ENCODE measurements at places on chromosomes 1 and 21.

DNA sequence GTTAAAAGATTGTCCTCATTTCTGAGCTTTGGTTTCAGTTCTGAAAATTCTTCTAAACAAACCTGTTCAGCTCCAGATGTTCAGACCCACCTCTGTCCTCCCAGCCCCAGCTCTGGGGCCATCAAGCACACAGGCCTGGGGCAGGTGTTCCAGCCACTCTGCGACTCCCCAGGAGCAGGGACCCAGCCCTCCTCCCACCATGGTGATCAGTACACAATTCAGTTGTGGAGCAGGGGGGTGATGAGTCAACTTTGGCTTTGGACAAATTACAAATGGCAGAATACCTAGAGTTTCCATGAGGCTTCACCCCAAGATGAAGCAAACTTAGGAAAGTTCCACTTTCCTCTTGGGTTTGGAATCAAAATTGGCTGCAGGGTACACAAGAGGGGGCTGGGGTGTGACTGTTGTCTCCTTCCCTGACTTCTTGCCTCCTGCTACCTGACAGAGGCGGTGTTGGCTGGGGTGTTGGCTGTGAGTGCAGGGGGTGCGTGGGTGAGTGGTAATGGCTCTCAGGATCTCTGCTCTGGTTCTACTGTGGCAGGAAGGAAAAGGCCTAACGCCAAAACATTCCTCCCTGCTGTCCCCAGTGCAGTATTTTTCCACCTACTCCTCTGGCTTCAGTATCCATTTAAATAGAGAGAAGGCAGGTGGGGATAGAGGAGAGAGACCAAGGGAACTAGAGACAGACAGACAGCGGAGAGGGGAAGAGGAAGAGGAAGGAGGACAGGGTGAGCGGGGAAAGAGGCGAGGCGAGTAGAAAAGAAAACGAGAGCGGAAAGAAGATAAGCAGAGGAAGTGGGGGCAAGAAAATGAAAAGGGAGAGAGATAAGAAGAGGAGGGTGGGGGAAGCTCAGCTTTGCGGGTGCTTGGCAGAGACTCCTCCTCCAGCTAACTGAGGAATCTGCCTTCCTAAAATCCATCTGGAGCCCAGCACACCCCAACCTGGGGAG, 20.6 kb upstream of the LRRN2 start:
- no peak for DNase-seq

- DNase-seq, result no peak
Measured at GRCh38 chr1:245085508-245086095, 69.2 kb upstream of the KIF26B start.

DNA sequence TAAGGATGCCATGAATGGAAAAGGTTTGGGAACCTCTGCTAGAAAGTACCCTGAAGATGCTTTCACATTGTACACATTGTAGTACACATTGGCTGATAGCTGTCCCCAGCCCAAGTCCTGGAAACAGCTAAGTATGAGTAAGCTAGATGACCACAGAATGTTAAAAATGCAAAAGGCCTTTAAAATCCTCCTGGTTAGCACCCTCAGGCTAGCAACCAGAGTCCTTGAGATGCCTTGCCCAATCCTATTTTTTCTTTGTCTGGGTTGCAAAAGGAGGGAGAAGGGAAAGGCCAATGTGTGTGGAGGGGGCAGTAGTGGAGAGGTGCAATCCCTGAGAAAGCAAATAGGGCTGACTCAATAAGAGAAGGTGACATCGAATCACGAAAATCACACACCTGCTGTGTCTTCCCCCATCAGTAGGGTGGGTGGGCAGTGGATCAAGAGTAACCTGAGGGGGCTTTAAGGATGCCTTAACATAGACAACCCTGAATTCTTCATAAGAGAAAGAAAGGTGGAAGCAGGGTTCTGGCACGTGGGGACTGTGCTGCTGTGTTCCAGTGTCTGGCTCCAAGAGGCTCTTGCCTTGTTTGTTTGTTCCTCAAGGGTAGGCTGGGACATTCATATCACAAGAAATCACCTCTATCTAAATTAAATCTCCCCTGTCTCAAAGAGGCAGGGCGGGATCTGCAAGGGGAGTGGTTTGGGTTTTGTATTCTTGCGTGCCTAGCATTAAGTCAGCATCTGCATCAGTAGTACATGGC, 266.2 kb upstream of the PLXNA2 start:
- no peak for DNase-seq

DNA sequence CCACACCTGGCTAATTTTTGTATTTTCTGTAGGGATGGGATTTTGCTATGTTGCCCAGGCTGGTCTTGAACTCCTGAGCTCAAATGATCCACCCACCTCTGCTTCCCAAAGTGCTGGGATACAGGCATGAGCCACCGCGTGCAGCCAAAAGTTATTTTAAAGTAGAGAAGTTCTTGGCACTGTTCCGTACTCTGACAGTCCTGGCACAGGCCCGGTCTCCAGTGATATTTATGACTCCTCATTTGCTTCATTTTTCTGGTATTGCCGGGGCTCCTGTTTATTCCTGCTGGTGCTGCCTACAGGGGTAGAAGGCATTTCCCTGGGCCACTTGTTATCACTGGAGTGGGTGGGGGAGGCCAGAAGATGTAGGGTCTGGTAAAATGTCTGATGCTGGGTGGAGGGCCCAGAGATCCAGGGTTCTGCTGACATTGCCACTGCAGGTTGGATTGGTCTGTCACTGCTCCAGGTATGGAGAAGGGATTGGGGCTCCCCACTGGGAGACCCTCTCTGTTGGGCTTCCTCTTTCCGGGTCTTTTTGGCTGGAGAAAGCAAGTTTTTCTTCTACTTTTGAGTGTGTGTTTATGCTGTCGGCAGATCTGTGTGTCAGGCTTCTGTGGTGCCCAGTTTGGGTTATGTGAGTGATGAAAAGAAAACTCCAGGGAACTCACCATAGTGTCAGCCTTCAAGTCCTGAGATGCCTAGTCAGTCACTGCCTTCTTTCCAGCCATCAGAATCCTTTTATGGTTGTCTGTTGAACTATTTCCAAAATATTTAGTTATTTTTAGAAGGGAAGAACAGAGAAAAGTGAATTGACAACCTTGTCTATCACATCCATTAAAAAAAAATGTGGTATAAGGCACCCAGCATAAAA, 4.5 kb downstream of the MROH7 start:
- no peak for DNase-seq

- no peak for DNase-seq
Measured at GRCh38 chr1:185473186-185473585, 156.1 kb upstream of the IVNS1ABP start.

- no peak for DNase-seq
Measured at GRCh38 chr1:168643152-168643551, 66.7 kb downstream of the XCL1 start.

Measured in stimulated activated CD4-positive, alpha-beta T cell treated with anti-CD3 and anti-CD28 coated beads, Interleukin-2, amount 100 ng/mL, for 4 hours (primary cell).